ENCODE measurements at places on chromosomes 13 and 19.

- DNase-seq: no peak
These were observed 92.3 kb downstream of the TUBA3C start for GRCh38 chr13:19089315-19089714.

DNA sequence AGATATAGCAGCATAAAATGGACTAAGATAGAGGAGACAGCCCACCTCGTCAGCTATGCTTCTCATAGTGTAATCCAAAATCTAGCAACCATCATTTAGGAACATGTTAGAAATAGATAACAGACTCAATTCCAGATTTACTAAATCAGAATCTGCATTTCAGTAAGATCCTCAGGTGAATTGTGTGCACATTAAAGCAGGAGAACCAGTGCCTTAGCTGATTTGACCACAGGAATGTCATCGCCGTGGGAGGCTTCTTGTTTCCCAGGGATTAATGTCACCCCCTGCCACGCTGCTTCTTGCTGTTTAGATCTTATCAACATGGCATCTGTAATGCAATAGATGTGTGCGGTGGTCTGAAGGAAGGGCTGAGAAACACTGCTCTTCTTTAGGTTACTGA, 84.0 kb downstream of the GPC5 start:
- no peak for DNase-seq

GRCh38 chr19:53624771-53625545, 6.8 kb upstream of the DPRX start:
- no peak for DNase-seq

- DNase-seq: no peak
These were observed 14.7 kb upstream of the EVI5L start for GRCh38 chr19:7815325-7815724.

DNA sequence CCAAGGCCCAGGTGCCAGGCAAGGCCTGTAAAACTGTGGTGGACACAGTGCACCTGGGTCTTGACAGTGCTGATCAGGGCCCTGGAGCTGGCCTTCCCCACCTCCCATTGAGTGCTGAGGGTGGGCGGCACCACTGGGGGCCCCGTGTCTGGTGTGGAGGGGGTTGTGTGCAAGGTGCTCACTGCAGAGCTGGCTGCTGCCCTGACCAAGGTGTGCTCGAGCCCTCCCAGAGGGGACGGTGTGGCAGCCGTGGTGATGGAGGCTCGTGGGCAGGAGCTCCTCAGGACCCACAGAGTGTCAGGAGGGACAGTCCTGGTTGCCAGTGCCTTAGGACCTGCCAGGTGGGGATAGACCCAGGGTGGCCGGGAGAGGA, 23.0 kb downstream of the ATP4B start:
- DNase-seq: no peak

DNA sequence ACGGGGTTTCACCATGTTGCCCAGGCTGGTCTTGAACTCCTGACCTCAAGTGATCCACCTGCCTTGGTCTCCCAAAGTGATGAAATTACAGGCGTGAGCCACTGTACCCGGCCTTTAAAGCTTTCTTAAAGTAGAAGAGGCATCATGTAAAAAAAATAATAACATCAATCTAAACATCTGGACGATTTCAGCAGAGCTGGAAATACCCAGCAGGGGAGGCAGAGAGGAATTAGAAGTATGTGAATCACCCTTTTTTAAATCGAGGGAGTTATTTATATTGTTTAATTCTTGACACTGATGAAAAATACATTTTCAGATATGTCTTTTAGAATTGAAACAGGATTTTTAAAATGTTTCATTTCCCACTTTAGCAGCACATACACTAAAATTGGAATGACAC, 37.4 kb upstream of the MTIF3 start:
- no peak for DNase-seq

DNA sequence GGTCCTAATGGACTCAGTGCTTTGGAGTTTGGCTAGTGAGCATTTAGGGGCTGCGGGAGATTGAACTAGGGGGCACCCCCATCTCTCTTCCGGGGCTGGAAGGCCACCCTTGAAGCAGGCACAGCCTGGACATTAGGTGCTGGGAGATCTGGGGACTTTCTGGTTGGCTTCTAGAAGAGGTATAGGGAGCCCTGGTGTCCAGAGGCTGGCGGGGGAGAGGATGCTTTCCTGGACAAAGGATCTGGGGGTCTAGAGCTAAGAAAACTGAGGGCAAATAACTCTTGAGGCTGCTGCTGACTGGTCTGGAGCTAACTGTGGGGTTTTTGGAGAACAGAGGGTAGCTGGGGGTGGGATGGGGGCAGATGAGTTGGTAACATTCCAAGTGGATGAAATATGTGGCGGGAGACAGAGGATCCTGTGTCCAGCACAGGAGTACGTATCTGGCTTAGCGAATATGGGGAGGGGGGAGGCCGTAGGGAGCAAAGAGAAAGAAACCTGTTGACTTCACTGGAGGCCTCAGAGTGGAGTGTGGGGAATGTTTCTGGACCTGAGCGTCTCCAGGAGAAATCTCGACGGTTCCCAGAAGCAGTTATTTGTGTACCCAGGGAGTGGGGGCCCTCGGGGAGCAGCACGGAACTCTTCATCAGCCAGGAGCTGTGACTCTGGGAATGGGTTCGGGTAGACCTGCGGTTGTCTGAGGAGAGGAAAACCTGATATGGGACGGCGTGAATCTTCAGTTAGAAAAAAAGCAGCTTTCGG, 1.4 kb downstream of the HNRNPUL1 start:
- no peak for DNase-seq

DNA sequence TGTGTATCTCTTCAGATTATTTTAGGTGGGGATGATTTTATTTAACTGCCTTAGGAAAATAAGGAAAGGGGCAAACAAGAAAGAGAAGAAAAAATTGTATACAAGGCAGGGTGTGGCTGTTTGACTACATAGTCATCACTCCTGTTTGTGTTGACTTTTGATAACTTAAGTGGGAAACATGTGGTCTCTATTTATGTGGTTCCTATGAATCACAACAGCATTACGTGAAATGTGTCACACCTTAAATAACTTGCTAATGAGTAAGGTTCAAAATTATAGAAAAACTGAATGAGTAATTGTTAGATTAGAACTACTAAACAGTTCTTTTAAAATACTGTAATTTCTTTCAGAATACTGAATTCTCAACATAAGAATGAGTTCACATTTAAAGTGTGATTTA, 69.3 kb downstream of the LMO7 start:
- peak; percentile 83 for DNase-seq

GRCh38 chr13:109684084-109684823, 102.1 kb downstream of the IRS2 start:
- no peak for DNase-seq

DNA sequence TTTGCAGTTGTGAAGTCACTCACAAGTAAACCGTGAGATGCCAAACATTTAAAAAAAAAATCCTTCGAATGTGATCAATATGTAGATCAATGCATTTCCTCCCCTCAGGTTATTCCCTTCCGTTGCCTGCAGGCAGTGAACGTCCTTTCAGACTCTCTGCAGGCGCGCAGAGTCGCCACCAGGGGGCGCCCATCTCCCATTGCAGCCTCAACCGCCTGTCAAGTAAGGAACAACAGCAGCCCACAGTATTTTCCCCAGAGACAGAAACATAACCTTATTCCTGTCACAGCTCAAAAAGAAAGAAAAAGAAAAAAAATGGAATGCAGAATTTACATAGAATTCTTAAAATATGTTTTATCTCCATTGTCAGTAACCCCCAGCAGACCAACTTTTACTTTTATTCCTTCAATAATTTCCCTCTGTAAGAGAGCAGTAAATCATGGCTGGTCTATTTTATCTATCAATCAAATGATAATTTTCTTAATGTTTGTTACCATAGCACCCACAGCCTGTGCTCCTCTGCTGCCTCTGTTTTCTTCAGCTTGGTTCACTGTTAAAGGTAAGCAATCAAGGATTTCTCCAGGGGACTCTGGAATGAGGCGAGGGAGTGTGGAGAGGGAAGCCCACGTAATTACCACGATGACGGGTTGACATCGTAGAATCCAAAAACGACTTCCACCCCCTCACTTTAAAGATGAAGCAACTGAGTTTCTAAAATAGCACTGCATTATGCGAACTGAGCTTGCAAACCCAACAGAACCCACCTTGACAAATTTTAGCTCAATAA, 637.6 kb upstream of the ARGLU1 start:
- no peak for DNase-seq

DNA sequence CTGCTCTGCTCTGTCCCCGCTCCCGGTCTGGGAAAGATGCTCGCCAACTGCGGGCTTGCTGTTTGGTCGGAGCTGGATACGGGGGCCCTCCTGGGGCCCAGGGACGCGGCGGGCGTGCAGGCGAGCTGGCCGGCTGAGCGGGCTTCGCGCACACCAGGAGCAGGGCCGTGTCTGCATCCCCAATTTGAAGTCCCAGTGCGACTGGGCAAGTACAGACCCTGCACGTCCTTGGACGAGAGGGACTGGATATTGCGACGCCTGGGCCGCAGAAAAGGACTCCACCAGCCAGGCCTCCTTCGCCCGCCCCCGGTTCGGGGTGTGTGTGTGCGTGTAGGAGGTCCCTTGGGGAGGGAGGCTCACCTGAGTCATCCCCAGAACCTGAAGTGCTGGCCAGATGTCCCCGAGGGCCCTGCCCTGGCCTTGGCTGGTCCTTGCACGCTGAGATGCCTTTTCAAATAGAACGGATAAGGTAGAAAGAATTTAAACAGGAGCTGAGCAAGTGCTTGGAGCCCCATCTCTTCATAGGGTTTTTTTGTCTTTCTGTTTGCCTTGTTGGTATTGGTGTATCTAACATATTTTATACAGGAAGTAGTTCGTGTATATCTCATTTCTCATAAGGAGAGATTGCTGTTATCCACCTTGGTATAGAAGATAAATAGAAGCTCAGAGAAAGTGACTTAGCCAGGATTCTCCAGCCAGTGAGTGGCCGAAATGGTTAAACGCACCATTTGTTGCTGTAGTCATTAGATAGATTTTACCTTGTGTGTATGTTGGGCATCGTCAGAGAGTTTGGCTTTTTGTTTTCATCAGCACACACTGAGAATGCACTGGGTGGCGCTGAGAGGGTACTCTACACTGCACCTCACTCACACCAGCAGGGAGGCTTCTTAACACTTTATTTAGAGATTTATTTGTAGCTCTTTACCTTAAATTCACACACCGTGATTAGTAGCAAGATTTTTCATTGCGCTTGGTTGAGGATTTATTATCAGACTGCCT, 1.1 kb downstream of the NAXD start:
- DNase-seq: no peak

GRCh38 chr19:4380254-4380727, 20.1 kb downstream of the SH3GL1 start:
- DNase-seq: no peak

- peak; percentile 9 for DNase-seq
These were observed 61.9 kb downstream of the WASF3 start for GRCh38 chr13:26619358-26619757.

- no peak for DNase-seq
These were observed 19.9 kb downstream of the GAS6 start for GRCh38 chr13:113843864-113844556.

DNA sequence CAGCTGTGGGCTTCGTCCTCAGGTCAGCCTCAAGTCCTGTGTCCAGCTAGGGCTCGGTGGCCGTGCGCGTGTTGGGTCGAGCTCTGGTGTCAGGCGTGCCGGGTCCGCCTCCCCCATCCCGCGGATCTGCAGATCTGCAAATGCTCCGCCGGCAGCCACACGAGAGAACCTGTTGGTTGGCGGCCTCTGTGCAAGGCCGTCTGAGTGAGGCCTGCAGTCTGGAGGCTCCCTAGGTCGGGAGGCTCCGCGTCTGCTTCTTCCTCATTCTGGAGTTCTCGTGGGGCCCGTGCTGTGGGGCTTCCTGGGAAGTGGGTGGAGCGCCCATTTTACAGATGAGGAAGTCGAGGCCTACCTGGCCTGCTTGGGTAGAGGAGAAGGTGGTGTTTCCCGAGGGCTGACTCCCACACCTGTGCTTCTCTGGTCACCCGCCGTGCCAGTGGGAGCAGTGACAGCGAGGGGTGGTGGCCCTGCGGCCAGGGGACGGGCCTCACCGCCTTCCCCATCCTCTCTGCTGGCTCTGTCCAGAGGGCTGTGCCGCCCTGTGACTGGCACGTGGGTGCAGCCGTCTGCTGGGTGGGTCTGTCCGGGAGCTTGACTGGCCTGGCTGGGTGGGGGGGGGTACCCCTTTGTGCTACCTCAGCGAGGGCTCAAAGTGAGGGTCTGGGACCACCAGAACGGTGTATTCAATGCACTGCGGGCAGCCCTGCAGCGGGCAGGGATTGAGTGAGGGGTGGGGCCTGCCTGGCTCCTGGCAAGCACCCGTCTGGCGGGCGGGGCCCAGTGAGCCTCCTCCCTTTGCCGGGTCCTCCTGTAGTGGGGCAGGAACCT, 3.3 kb downstream of the CSNK1G2 start:
- no peak for DNase-seq

GRCh38 chr13:75481176-75482069, 546 bp downstream of the TBC1D4 start:
- DNase-seq: no peak

- no peak for DNase-seq
These were observed 241.3 kb downstream of the DACH1 start for GRCh38 chr13:71625694-71626093.

- no peak for DNase-seq
These were observed 45.2 kb downstream of the ZNF331 start for GRCh38 chr19:53583181-53583580.

DNA sequence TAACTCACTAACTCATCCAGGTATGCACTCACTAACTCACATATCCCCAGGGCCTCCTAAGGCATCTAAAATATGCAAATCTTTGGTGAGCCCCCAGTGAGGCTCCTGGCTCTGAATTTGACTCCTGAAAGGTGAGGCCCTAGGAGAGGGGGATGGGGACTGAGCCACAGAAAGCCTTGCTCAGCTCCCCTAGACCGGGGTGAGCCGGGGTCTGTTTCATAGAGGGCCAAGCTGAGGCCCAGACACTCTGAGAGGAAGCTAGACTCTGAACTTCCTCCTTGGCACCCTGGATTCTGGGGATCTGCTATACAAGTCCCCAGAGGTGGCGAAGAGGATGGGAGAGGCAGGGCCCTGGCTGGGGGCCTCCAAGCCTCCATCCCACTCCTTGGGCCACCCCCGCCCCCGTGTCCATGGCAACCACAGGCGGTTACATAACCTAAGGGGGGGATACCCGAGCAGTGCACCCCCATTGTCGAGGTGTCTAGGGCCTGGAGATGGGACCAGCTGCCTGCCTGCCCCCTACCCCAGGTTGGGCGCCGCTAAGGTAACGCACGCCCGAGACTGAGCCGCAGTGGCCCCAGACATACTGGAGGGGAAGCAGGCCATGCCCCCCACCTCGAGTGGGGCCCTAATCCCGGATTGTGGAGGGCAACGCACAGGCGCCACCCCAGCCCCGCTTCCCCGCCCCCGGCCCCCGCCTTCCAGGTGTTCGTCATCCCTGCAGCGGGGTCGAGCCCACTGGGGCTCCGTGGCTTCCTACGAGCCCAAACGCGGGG, 646 bp downstream of the ABHD8 start:
- no peak for DNase-seq

GRCh38 chr13:82661126-82661525, 1221.1 kb downstream of the SLITRK1 start:
- DNase-seq: no peak

DNA sequence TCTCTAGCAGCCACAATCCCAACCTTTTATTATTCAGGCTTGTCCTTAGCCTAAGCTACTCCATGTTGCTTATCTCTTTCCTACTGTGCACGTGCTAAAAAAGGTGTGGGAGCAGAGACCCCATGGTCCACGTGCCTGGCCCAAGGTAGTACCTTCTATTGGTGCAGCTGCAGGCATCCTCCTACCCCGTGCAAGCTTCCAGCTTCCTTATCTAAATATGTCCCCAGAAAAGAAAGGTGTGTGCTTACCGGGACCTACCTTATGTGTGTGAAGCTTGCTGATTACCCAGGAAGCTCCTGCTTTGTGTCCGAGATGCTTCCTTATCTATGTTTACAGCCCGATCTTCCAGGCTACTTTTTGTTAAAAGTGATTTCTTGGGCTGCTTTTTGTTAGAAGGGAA, 2382.4 kb downstream of the PCDH9 start:
- DNase-seq: no peak

GRCh38 chr13:34107806-34108205, 289.9 kb downstream of the RFC3 start:
- no peak for DNase-seq

Data from keratinocyte (primary cell).